ENCODE measurements at places on chromosomes 3 and 15.

DNA sequence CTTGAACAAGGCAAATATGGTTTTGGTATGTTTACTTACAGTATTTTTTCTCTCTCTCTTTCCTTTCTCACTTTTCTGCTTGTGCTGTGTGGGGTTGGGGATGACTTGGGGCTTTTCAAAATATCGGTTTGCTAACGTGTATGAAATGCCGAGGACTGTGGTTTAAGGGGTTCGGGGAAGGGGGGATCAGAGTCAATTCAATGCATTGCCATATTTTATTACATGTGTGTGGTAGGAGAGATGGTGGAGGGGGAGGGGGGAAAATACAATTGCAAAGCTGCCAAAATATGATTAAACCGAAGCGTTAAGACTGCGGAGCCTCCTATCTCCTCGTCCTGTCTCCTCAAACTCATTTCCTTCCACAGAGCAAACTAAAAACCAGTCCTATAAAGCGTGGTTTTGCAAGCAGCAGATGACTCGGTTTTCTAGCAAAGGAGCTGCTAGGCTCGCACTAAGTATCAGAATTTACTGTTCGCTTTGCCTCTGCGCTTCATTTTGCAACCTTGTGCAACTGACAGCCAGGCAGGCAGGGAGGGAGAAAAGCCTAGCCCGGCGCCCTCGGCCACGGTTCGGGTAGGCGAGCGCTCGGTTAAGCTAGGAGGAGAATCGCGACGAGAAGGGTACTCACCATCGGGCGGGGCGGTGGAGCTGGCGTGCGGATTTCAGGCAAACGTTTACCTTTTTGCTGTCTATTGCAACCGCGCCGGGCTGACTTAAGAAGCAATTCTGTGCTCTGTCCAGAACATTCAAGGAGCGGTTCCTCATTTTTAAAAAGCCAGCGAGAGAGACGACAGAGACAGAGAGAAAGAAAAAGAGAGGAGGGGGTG is 4.0 kb upstream of the NR2F2 start:
- no peak for DNase-seq

DNA sequence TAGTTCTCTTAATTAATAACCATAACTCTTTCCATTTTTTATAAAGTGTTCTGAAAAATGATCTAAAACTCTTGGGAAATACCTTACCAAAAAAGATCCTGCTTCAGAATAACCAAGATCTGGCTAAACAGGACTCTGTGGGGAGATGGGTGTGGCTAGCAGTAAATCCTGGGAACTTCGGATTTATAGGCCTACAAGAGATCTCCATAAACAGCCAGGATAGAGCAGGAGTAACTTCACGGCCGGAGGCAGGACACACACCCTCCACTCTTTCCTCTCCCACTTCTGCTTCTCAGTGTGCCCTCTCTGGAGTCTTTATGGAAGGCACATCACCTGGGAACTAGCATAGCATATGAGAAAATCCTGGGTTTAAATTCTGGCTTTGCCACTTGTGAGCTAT is 309.4 kb upstream of the SOX2 start:
- no peak for DNase-seq

- DNase-seq, result no peak
These were observed 52.5 kb upstream of the RPL32 start for GRCh38 chr3:12893852-12894251.

DNA sequence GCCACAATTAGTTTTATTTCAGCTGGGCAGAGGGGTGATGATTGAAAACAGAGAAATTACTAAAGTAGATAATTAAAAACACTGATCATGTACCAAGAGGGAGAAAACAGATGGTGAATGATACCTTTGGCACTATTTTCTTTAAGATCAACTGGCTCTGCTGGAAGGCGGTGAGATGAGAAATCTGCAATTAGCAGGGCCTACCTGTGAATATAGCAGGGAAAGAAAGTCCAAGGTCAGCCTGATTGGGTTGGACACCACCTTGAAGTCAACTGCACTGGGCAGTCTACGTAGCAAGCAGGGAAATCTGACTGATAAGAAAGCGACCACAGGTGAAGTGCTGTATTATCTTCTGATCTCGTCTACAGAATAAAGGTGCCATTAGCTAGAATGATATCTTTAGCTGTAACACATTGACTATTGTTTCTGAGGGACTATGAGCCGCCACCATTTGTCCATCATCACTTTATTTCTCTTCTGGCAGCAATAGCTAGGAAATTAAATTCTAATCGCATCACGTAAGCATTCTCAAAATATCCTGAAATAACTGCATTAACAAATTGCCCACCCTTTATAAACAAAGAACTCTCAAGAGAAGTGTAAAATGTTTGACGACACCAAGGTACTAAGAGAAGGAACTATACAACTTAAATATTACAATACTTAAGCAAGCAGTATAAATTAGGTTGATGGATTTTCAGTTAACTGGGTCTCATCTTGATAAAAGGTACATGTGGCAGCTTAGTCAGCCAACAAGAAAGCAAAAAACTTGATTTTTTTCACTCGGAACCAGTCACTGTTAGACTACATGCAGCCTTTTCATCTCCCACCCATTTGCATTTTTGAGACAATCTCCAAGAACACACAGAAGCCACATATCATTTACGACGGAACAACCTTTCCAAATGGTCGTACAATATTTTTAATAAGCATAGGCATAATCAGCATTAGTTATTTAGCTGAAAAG is 1.3 kb downstream of the NEDD4 start:
- DNase-seq, result no peak

DNA sequence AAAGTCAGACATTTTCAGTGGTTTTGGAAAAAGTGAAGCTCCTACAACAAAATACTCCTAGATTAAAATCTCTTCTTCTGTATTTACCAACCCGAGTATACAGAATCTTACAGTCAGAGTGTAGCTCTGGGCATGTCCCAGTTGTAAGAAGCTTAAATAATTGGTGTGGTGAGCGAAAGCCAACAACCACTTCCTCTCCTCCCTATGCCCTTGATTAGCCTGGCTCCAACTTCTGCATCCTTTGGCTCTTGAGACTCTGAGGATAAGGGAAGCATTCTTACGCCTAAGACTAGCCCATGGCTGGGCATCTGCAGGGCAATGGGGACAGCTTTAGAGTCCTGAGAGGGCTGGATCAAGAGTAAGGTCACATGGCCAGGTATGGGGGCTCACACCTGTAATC is 25.5 kb downstream of the RFT1 start:
- no peak for DNase-seq

DNA sequence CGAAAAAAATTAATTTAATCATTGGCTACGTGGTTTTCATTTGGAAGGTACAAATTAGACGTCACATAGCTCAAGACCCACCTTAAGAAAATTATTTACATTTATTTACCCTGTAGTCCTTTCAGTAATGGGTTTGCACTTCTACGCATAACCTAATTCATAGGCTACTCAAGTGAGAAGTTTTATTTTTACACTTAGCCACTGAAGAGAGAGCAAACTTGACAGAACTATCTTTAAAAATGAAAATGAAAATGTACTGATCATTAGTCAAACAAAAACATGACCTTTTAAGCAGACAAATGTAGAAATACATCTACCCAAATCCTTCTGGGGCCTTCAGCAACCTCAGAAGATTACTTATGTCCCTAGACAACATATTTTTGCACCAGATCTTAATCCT is 269.4 kb upstream of the TTC14 start:
- no peak for DNase-seq

- DNase-seq, result no peak
These were observed 9.2 kb downstream of the UBA5 start for GRCh38 chr3:132669256-132669777.

GRCh38 chr15:93553167-93553935 is 464.3 kb upstream of the RGMA start:
- DNase-seq, result no peak

- no peak for DNase-seq
These were observed 542.6 kb downstream of the TUSC7 start for GRCh38 chr3:117252208-117252607.

DNA sequence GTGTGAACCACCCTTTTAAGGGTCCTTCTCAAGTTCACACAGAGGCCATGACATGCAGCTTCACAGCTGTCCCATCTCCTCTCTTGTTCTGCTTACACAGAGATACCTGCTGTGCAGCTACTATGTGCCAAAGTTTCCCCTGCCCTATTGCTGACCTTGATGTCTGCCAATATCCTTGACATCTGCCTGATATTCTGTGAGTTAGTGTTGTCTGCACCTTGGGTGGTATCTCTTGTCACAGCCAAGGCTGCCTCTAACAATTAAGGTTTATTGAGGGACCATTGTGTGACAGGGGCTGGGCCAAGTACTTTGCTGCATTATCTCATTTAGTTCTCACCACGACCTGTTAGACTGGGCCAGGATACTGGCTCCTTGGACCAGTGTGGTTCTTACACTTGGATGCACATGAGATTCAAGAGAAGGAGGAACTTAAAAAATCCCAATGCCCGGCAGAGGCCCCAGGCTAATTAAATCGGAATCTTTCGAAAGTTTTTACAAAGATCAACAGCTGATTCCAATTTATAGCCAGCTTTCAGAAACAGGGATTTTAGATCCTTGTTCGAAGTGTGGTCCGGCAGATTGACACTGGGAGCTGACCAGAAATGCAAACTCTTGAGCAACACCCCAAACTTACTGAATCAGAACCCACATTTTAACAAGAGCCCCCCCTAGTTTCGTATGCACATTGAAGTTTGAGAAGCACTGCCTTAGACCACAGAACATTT is 178.6 kb downstream of the SATB1 start:
- no peak for DNase-seq

DNA sequence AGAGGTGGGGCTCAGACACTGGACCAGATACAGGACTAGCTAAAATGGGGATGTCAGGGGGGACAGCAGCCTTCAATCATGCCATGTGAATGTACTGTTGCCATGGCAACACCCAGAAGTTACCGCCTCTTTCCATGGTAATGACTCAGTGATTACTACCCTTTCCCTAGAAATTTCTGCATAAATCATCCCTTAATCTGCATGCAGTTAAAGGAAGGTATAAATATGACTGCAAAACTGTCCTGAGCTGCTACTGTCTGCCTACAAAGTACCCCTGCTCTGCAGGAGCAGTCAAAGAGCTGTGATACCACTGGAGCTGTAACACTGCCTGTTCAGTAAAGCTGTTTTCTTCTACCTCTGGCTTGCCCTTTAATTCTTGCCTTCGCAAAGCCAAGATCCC is 168.2 kb downstream of the PEAK1 start:
- DNase-seq, result peak; percentile 25

- DNase-seq, result no peak
These were observed 58.1 kb upstream of the VILL start for GRCh38 chr3:37932505-37932904.

DNA sequence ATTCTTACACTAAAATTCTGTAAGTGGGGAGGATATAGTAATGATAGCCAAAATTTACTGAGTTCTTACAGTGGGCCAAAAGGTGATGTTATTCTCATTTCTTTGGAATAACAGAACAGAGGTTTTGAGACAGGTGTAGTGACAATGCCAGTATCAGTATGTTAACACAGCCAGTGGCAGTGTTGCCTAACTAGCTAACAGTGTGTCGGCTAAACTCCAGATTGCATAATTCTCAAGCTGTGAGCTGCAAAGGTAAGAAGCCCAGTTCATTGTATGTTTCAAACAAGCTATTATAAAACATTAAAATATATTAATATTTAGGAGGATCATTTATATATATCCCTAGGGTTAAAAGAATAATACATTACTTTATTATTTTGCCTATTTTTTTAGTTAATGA is 920 bp downstream of the SLC15A2 start:
- DNase-seq, result no peak

DNA sequence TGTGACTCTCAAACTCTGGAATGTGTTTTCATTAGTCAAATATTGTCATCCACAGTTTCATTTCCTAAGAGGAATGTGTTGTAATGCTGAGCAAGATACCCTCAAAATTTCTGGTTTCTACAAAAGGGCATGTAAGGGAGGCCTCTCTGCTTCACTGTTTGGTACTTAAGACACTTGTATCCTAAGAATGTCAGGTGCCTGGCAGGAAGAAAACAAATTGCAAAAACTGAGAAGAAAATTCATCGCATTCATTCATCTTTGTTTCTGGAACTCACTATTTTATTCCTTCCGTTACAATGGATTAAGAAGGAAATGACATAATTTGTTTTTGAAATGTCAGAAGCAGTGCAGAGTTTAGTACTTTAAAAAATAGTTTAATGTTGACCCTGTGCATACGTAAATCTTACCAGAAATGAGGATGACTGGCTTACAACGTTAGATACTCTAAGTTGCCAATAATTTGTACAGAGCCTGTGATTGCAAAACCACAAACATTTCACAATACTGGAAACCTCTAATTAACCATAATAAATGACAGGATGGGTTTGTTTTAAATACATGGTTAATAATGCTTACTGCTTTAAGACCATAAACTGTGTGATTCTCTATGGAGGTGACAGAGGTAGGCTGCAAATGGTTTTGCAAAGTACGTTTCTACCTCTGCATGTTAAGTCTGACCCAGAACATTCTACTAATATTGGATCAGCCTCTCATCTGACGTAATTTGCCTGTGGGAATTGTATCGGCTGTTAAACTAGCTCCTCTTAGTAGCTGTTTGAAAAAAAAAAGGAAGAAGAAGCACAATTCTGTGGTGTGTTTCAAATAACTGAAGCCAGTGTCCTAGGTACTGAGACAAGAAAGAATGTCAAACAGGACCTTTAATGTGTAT is 477.8 kb downstream of the RBMS3 start:
- no peak for DNase-seq

- no peak for DNase-seq
These were observed 131.4 kb upstream of the UBE2E2 start for GRCh38 chr3:23071758-23072157.

GRCh38 chr3:197029511-197030167 is at the start of gene MELTF:
Gene MELTF, minus strand, starts transcription at chr3:197029817. Its CDS starts 115 bp downstream, at chr3:197029702.
- no peak for DNase-seq

- DNase-seq, result no peak
These were observed 6.9 kb downstream of the ADAMTS7 start for GRCh38 chr15:78804391-78804792.

- no peak for DNase-seq
These were observed 179.7 kb downstream of the ITPR1 start for GRCh38 chr3:4672725-4673275.

DNA sequence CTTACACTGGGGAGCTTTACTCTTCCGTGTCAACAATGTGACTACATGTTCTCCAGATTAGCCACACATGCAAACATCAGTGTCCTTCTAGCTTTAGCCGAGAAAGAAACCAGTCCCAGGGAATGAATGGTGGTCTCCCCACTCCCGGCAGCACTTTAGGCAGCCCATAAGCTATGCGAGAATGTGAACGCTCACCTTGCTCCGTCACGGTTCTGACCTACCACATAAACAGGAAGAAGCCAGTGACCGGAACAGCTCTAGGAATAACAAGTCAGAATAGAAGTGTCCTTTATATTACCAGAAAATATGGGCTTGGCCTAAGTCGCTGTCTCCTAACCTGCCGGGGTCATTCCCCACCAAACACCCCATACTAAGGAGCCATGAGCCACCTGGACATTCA is 98.0 kb upstream of the ABHD17C start:
- DNase-seq, result no peak

GRCh38 chr3:57900786-57901185 is 107.4 kb upstream of the FLNB start:
- DNase-seq, result no peak

- DNase-seq, result no peak
These were observed 44.5 kb downstream of the SNAPC5 start for GRCh38 chr15:66452971-66453580.

GRCh38 chr3:11928381-11928780 is 75.8 kb upstream of the SYN2 start:
- DNase-seq, result no peak

GRCh38 chr15:62109982-62110851 is 43.4 kb downstream of the C2CD4A start:
- no peak for DNase-seq

- no peak for DNase-seq
These were observed 53.9 kb downstream of the CLASP2 start for GRCh38 chr3:33664195-33664594.

- DNase-seq, result no peak
These were observed 481.4 kb upstream of the CFAP20DC start for GRCh38 chr3:59531066-59531745.

- DNase-seq, result no peak
These were observed 55.8 kb downstream of the HHLA2 start for GRCh38 chr3:108352176-108352575.
